ENCODE measurements at places on chromosomes 6 and 20.

DNA sequence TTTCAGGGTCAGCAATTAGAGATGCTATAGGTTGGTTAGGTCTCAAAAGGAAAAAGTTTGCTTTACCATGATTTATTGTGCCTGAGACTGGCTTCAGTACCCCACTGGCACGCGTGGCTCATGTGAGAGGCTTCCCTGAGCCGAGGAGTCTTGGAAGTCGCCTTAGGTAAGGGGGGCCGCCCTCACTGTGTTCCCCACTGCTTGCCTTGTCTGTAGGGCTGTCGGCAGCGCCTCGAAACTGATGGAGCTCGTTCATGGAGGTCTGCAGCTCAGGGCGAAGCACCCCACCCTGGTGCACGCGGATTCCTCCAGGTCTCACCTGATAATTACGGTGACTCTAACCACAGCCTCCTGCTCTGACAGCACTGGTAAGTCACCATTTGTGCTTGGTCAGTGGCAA lies 39.2 kb downstream of the FRMD1 start:
- no peak for DNase-seq

GRCh38 chr20:52239102-52239501 lies 47.5 kb upstream of the ZFP64 start:
- DNase-seq = no peak

GRCh38 chr20:63467294-63468083 lies 5.0 kb downstream of the KCNQ2 start:
- DNase-seq = no peak

- no peak for DNase-seq
Measured at GRCh38 chr20:38635721-38636288, 34.2 kb downstream of the ARHGAP40 start.

DNA sequence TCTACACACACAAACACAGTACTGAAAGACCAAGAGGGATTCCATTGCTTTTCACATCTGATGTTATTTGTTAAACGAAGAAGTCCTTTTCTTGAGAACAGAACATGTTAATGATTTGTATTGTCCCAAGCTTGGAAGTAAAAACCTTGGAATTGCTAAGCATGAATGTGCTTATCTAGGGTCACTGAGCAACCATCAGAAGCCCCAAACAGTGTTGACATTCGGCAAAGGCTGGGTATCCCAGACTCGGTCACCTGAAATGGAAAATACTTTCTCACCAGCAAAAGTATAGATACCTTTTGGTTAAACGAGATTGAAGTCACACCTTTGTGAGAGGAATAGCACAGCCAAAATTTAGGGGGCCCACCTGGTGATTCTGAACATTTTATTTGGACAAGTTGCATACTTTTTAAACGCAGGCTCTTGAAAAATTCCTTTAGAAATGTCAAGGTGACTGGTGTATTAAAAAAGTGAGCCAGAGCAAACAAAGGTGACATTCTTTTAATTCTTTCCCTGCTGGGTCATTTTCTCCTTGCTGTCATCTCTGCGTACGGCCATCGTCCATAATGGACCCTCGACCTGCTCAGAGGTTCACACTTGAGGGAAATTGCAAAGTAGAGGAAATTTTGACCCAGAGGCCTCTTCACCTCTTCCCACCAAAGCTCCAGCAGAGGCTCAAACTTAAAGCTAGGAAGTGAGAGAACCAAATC lies 95.8 kb upstream of the FOXA2 start:
- no peak for DNase-seq

- DNase-seq = no peak
Measured at GRCh38 chr6:63097222-63097621, 114.0 kb upstream of the FKBP1C start.

DNA sequence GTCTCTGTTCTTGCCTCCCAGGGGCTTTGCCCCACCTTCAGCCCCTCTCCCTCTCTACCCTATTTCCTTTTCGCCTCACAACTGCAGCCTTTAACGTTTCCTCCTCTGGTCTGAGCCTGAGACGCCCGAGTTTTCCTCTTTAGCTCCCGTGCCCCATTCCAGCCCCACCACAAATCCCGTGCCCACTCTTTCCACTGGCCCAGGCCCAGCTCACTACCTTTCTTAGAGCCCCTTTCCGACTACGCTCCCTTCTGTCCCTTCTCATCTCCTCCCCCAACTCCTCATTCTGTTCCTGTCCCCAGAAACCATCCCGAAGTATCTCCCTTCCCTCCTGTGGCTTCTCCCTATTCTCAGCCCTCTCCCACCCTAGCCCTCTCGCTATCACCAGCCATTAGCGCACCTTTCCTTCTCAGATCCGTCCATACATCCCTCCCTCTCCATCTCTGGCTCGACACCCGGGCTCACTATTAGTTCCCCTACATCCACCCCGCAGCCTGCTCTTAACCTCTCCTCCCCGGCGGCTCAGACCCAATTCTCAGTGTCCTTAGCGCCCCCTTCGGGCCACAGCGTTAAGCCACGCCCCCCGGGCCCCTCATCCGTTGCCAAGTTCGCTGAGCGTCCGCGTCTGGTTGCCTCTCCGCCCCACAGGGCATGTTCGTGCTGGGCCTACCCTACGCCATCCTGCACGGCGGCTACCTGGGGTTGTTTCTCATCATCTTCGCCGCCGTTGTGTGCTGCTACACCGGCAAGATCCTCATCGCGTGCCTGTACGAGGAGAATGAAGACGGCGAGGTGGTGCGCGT lies 2.7 kb downstream of the SLC32A1 start:
- DNase-seq = no peak

DNA sequence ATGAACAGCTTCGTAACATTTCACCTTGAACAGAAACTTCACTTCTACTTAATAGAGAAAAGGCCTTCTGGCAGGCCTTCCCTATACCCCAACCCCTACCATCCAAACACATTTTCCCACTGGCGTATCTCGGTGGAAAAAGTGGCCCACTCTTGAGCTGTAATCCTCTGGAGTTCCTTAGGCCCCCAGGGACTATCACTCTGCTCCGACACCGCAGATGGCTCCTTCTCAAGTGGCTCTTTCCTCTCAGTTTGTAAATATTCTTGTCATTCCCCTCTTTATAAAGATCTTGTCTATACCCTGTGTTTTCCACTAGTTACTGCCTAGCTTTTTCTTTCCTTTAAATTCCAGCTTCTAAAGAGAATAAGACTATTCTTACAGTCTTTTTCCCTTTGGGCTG lies 108.7 kb downstream of the MYB start:
- DNase-seq = no peak

- no peak for DNase-seq
Measured at GRCh38 chr6:1789092-1789491, 179.4 kb downstream of the FOXC1 start.

DNA sequence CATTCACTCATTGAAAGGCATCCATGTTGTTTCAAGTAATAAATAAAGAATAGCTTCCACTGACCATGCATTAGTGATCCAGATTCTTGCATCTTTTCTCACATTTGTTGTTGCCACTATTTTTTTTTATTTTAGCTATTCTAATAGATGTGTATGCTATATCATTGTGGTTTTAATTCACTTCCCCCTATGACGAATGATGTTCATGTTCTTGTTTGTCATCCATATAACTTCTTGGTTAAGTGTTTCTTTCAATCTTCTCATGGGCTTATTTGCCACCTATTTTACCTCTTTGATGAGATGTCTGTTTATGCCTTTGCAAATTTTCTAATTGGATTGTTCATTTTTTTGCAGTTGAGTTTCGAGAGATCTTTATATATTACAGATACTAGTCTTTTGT lies 681.2 kb downstream of the HDGFL1 start:
- DNase-seq = no peak

- DNase-seq = no peak
Measured at GRCh38 chr6:28923318-28924102, at the start of gene TRIM27. TSS of gene TRIM27 (minus strand) at chr6:28923985. CDS start at chr6:28923632, 353 bp downstream.

DNA sequence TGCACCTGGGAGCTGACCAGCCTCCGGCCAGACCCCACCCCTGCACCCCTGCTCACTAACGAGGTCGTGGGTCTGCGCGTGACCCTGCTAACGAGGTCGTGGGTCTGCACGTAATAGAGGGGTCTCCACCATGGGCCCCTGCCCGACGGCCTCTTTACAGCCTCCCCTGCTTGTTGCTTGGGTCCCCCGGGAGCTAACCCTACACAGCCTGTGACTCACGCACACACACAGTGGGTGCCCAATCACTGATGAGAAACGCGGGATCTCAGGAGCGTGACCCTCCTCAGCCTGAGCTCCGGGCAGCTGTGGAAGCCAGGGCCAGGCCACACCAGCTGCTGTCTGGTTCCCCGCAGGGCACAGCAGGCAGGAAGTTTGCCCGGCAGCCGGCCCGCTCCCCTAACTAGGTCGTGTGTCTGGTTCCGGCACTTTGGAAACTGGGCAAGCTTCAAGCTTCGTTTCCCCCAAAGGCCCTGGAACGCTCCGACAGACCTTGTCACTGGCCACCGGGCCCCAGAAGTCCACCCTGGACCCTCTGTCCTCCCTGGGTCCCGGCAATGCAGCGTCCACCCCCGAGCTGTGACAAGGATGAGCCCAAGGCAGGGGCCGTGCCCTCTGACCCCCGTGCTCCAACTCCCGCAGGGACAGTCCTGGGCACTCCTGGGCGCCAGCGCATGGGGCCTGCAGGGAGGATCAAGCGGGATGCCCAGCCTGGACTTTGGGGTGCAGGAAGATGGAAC lies 767 bp downstream of the PTK6 start:
- DNase-seq = no peak

Measured in AG04449 (cell line).